ENCODE measurements at places on chromosomes 2 and 18.

- no peak for DNase-seq
Measured at GRCh38 chr18:34592961-34593382, 117.1 kb upstream of the DTNA start.

DNA sequence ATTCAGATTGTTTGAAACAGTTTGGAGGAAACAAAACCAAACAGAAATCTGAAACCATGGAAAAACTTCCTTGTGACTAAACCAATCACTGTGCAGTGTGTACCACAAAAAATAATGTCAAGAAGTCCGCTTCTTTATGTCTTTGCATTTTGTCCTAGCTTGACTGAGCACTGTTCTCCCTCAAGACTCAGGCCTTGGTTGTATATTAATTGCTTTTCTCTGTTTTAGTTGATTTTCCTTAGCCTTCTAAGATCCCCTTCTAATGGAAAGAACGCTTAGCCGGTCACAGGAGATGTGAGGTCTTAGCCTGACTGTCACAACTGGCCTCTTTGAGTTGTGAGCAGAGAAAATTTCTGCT, 56.6 kb downstream of the LCLAT1 start:
- no peak for DNase-seq

GRCh38 chr2:28412625-28413151, 20.0 kb downstream of the FOSL2 start:
- no peak for DNase-seq

- DNase-seq: no peak
Measured at GRCh38 chr18:35616664-35617423, 35.3 kb downstream of the GALNT1 start.

GRCh38 chr18:22432657-22433137, 15.0 kb upstream of the CTAGE1 start:
- DNase-seq: no peak

DNA sequence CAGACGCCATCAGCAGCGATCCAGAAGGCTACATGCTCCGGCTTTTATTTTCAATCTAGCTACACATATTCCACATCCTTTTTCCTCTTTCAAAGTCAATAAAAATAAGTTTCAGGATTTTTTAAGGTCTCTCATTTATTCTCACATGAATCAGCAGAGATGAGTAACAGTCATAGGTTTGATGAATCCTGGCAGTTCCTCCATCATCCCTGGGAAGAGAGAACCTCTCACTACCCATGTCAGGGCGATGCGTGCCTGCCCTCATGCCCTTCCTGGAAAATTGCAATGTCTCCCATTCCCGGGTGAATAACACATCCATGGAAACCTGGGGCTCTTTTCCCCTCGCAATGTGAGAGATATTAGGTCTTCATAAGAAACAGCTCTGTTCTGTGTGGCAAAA, 301.1 kb upstream of the SMIM21 start:
- DNase-seq: no peak

DNA sequence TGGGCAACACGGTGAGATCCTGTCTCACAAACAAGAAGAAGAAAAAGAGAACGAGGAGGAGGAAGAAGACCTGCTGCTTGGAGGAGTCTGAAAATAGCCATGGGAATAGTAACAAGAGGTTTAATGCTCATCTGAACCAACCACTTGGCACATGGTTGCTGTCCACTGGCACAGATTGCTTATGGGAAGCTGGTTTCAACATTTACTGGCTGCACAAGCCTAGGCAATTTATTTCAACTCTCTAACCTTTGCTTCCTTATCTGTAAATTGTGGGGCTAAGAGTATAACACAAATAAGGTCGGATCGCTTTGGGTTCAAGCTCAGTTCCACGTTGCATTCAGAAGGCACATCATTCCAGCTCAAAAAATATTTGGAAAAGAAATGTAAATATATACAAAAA, 14.2 kb upstream of the RHOB start:
- no peak for DNase-seq

- no peak for DNase-seq
Measured at GRCh38 chr2:16006537-16007166, 66.3 kb downstream of the MYCN start.

DNA sequence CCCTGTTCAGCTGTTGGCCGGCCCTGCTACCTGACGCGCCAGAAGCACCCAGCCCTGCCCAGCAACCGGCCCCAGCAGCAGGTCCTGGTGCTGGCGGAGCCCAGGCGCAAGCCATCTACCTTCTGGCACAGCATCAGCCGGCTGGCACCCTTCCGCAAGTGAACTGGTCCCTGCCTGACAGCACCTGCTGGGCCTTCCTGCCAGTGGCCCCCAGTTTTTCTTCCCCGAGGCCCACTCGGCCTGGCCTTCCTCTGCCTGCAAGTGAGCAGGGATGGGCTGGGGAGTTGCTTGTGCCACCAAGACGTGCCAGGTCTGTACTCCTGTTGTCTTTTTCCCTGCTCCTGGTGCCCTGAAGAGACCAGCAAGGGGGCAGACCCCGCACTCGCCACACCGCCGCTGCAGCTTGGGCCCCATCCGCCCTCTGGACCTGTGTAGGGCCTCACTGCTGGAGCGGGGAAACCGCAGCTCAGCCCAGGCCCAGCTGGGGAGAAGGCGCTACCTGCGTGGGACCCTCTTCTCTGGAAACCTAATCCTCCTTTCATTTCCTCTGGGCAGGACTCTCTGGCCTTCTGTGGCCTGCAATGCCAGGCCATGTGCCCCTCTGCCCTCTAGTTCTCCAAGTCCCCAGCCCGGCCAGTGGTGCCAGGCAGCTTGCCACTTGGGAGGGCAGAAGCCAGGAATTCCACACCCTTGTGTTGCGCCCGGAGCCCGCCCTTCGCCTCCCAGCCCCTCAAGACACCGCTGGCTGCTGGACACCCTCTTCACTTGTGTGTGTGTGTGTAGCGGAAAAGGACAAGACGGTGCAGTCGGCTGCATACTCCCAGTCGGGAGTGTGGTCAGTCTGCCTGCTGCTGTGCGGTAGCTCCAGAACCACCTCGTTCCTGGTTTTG, 47.0 kb downstream of the FAM168B start:
- DNase-seq: no peak

DNA sequence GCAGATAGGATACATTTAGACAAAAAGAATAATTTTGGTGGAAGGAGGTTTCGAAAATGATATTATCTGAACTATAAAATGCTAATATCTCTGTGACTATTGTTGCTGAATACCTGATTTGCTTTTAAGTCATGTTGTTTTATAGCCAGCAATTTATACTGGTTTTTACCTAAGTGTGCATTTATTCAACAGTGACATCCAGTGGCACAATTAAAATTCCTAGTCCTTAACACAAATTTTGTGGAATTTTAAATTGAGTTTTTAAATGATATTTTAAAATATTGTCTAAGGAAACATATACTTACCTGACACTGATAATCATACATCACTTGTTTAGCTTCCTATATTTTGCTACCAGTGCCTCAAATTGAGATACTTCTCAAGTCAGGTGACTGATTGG, 144.8 kb downstream of the ARHGAP28 start:
- DNase-seq: no peak
